Mesenchymal stem cell (in vitro differentiated cells and primary cell): ENCODE measurements at places on chromosomes 2 and 18.

DNA sequence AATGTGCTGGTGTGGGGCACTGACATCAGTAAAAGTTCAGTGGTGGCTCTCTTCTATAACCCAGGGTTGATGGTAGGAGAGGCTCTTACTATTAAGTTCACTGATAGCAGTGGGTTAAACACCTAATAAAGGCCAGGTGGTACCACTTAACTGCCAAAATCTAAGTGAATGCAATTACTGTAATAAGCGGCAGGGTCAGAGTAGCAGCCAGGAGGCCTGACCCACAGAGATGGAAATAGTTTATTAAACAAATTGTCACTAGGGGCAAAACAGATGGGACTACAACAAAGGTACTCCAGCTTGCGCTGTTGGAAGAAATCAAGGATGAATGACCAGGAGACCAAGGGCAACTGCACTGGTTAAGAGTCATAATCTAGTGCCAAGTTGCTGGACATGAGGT is 26.6 kb downstream of the ZSWIM2 start:
- DNase-seq = no peak

GRCh38 chr2:203951366-203951902 is 14.9 kb downstream of the ICOS start:
- DNase-seq = no peak

DNA sequence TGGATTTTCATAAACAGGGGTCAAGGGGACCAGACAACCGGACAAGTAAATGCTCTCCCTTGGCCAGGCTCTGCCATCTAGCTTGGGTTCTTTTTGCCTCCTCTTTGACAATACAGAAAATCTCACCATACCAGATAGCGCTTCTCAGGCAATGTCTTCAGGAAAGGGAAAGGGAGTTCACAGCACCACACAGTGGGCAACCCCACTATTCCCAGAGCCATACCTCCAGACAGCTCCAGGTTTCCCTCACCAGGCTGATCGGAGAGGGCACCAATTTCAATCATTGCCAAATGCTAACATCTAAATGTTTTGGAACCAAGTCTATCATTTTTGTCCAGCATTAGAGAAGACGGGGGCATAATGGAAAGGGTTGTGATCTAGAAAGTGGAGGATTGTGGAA is 28.1 kb downstream of the CCDC68 start:
- DNase-seq = no peak

- DNase-seq = no peak
Measured at GRCh38 chr2:52077159-52077558, 1045.2 kb upstream of the NRXN1 start.

GRCh38 chr2:167293172-167293781 is 405.0 kb downstream of the XIRP2 start:
- DNase-seq = peak; percentile 54

GRCh38 chr18:55522011-55522410 is 66.0 kb downstream of the TCF4 start:
- DNase-seq = no peak

DNA sequence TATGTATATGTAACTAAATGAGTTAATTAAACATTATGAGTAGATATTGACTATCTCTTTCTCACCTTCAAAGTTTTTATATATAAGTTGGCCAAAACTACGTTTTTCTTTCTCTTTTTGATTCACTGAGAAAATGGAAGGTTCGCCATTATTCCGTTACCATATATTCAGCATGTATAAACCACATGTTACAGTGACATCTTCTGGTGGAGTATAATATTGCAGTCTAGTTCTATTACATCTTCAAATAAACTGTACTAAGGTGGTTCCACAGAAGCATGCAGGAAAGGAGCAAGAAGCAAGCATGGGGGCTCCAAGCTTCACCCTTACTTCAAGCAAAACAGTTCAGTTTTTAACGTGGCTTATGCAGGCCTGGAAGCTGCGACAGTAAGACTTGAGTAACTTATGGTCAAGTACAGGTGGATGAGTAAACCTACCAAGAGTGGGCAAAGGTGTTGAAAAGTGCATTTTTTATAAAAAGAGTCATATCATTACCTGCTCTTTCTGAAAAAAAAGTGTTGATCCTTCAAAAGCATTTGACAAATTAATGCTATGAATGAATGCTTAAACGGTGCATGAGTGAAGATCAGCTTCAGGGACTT is 129.8 kb upstream of the RAB6C start:
- DNase-seq = peak; percentile 78
